Cortex of kidney (tissue), 1 donor: ENCODE measurements at places on chromosomes 16 and 17.

- DNase-seq, result no peak
Observed at GRCh38 chr16:3119701-3120408, 7.5 kb downstream of the ZNF205 start.

DNA sequence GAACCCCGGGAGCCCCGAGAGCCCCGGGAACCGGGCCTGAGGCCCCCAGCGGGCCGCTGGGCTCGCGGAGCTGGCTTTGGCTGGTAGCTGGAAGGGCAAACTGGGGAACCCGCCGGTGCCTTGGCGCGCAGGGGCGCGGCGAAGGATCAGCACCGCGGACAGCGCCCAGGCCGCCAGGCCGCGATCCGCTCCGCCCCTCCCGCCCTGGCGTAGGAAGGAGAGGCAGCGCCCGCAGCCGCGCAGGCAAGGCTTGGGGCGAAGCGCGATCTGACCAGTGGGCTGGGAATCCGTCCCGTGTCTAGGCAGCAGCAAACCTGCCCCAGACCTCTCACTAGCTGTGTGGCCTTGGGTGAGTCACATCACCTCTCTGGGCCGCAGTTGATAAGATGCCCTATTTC is 331 bp upstream of the CCDC92B start:
- DNase-seq, result no peak

DNA sequence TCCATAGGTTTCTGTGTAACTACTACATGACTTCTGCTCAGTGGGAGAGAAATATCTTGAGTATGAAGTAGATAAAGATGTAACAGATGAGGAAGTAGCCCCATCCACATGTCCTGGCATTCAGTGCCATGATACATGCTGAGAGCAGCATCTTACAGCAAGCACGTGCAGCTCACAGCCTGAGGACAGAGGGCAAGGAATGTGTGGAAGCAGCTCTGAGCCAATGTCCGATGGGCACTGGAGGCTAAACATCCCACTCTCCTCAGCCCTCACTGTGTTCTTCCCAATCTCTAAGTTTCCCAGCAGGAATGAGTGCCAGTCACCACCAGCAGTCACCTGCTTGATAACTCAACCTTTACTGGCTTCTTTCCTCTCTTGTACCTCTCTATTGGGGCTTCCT is 40.4 kb downstream of the CFDP1 start:
- no peak for DNase-seq

GRCh38 chr17:973053-973452 is 6.5 kb downstream of the NXN start:
- no peak for DNase-seq

DNA sequence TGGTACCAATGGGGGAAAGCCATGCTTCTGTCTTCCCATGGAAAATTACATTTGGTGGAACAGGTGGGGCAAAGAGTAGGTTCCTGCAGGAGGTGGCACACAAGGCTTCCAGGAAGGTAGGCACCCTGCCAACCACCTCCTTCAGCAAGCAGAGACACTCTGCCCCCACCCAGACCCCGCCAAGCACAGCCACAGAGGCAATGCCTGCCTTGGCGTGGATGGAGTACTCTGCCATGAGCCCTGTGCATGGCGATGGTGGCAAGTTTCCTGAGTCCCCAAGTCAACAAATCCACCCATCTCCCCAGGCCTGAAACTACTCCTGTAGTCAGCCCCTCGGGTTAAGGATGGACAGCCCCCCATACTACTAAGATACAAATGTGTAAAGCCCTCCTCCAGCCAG is 119.2 kb upstream of the GNAO1 start:
- DNase-seq, result no peak
